ENCODE measurements at places on chromosomes 7 and 10. TPM values are rescaled to one million over a fixed set of nuclear protein-coding genes. Genes with fewer than 3 reads are reported as not detected.

Gene TLX1
- not detected for total RNA-seq

Gene FAM25G
- total RNA-seq, result not detected

Gene ACHE
- 1.4 TPM for total RNA-seq

Gene NEUROG3
- not detected for total RNA-seq

Gene FKBP6
- total RNA-seq, result not detected

Gene MSMB
- total RNA-seq, result not detected

Gene IFIT3
- total RNA-seq, result 6.0 TPM

Gene FBXO24
- 0.82 TPM for total RNA-seq

Gene NMT2
- total RNA-seq, result 13.7 TPM

Gene SDK1
- 10.9 TPM for total RNA-seq

Gene SP4
- total RNA-seq, result 4.4 TPM

Gene PHYHIPL
- total RNA-seq, result 0.70 TPM

Gene CPN1
- total RNA-seq, result not detected

Gene PLXNA4
- total RNA-seq, result 13.0 TPM

Gene INSYN2A
- total RNA-seq, result 0.10 TPM

Gene COBL
- not detected for total RNA-seq

Gene NIPSNAP2
- 43.0 TPM for total RNA-seq

Gene CDHR1
- total RNA-seq, result 5.1 TPM

Gene ELN
- total RNA-seq, result 8,224 TPM

Gene AKR1C1
- total RNA-seq, result 1.7 TPM

Gene CNPY1
- not detected for total RNA-seq

Gene ANKRD7
- total RNA-seq, result not detected

Gene CAV1
- total RNA-seq, result 296 TPM

Gene PTER
- 11.7 TPM for total RNA-seq

Gene SPDYE5
- not detected for total RNA-seq

Gene VWA2
- total RNA-seq, result not detected

Gene MOGAT3
- total RNA-seq, result not detected

Gene CALN1
- not detected for total RNA-seq

Gene HHEX
- 0.92 TPM for total RNA-seq

Gene PRPS1L1
- total RNA-seq, result not detected

Gene HOXA11
- total RNA-seq, result not detected

Gene ZDHHC4
- total RNA-seq, result 60.5 TPM

Gene ANKRD22
- not detected for total RNA-seq

Gene SLC13A1
- total RNA-seq, result not detected

Gene MACC1
- not detected for total RNA-seq

Gene IPMK
- total RNA-seq, result 3.0 TPM

Gene CBX3
- 132 TPM for total RNA-seq

Gene GPAM
- total RNA-seq, result 14.1 TPM

Gene OR2A12
- total RNA-seq, result not detected

Gene COL28A1
- total RNA-seq, result 0.25 TPM

Gene GJD4
- total RNA-seq, result not detected

Data from chondrocyte (in vitro differentiated cells).